ENCODE measurements at places on chromosomes 4 and X.

DNA sequence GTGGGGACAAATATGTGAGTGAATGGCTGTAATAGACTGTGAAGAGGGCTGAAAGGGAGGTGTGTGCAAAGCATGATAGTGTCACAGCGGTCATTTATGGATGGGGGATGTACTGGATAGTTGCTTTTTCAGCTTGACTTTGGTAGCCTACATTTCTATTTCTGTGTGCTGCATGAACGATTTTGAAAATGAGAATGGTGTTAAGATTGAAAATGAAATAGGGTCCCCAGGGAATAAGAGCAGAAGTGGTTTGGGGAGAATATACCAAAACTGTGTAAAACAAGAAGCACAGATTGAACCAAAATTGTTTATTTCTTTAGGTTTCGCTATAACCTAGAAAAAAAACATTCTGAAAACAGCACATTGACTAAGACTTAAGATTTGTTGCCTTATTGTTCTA, 58.8 kb upstream of the CLNK start:
- no peak for DNase-seq

GRCh38 chr4:187118602-187119120, 395.0 kb upstream of the FAT1 start:
- no peak for DNase-seq

- DNase-seq = no peak
Measured at GRCh38 chr4:174307694-174308093, 24.0 kb downstream of the CEP44 start.

DNA sequence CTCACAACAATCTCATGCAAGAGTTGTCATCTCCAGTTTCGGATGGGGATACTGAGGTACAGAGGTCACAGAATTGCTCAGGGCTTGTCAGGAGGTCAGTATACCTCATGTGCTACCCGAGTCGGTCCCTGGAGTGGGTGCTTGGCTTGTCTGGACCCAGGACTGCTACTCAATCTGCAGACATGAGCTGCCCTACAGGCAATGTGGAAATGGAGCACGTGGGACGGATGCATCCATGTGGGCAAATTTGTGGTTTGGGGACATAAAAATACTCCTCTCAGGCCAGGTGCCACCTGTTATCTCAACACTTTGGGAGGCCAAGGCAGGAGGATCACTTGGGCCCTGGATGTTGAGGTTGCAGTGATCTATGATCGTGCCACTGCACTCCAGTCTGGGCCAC, 15.8 kb downstream of the USP11 start:
- DNase-seq = no peak

GRCh38 chr4:29970626-29971025, 749.5 kb upstream of the PCDH7 start:
- DNase-seq = no peak

- DNase-seq = no peak
Measured at GRCh38 chr4:76526585-76526990, 91.6 kb downstream of the SHROOM3 start.

DNA sequence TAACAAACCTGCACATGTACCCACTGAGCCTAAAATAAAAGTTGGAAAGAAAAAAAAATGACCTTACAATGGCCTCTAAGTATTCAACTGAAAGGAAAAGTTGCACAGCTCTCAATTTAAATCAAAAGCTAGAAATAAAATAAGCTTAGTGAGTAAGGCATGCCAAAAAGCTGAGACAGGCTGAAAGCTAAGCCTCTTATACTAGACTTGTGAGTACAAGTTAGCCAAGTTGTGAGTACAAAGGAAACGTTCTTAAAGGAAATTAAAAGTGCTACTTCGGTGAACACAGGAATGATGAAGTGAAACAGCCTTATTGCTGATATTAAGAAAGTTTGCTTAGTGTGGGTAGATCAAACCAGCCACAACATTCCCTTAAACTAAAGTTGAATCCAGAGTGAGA, 707.9 kb upstream of the PITX2 start:
- no peak for DNase-seq

DNA sequence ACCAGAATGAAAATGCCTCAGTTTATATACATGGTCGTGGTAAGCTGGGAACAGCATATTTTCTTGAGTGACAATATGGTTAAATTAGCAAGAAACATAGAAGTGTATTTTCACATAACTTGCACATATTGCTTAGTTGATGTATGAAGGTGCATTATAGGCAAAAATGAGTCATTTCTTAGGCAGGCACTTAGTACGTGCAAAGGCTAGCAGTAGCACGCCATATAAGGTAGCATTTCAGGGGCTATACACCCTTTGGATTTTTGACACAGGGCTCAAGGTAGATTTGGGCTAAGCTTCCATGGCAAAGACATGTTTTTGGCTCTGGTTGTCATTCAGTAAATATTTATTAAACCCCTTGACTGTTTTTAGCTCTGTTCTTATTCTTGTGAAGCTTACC, 33.1 kb downstream of the PCDH7 start:
- no peak for DNase-seq

- DNase-seq = no peak
Measured at GRCh38 chr4:41541687-41542094, 3.7 kb downstream of the LIMCH1 start.

- DNase-seq = no peak
Measured at GRCh38 chrX:4935401-4935800, 1222.0 kb upstream of the PRKX start.

DNA sequence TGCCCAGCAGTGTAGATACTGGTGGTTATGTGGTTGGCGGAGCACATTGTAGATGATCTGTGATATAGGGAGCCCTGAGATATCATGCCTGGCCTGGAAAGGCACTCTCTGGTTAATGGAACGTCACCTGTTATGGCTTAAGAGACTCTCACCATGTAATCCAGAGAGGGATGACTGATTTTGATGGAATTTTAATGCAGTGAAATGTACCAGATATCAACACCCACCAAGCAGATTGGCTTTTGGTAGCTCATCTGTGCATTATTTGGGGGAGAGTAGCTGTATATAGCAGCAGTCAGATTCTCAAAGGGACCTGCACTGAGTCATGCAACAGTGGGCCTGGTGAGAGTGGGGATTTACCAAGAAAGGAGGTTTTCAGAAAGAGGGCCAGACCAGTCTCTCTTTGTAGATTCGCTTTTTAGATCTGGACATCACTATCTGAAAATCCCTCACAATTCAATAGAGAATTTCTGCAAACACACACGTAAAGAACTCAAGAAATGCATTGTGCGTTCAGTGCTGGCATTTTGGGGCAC, 17.3 kb downstream of the TSC22D3 start:
- no peak for DNase-seq

DNA sequence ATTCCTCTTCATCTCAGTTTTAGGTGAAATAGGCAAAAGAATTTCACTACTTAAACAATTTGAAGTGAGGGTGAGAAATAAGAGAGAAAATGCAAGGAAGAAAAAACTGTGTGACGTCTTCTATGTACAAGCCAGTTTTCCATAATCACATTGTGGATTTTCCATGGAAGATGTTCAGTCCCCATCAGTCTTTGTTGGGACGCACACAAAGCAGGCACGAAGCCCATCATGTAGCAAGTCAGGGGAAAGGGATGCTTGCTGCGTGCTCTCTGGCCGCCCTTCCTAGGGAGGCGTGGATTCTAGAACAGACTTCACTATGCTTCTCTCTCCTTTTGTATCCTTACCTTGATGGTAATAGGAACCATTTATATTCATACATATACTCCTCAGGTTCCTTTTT, 54.7 kb downstream of the RBPJ start:
- DNase-seq = no peak

GRCh38 chr4:5801696-5802095, 90.7 kb downstream of the EVC start:
- DNase-seq = no peak

GRCh38 chr4:159655547-159655946, 552.7 kb downstream of the RAPGEF2 start:
- DNase-seq = no peak

GRCh38 chr4:151992332-151993154, 231.7 kb upstream of the GATB start:
- no peak for DNase-seq

GRCh38 chrX:54819201-54819600, 11.7 kb downstream of the MAGED2 start:
- DNase-seq = no peak

GRCh38 chr4:145888393-145888792, 50.2 kb downstream of the ZNF827 start:
- DNase-seq = no peak
